Activated CD8-positive, alpha-beta memory T cell treated with anti-CD3 and anti-CD28 coated beads for 48 hours (primary cell): ENCODE measurements at places on chromosomes 6 and 20.

- DNase-seq = no peak
Measured at GRCh38 chr6:1418471-1419191, 29.3 kb downstream of the FOXF2 start.

DNA sequence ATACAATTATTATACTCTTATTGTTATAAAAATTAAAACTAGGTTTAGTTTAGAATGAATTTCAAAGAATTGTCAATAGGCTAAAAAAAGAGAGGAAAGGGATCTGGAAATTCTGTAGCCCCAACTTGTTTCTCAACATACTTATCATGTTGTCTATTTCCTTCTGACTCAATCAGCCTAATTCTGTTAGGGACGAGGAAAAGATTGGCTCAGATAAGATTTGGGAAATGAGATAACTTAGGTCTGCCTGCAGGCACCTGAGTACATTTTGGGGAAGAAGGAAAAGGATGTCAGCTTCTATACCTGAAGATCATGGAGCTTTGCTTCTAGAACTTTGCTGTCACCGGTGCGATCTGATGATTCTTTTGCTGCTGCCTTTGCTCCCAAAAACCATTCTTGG lies 238.8 kb downstream of the SYNE1 start:
- no peak for DNase-seq

GRCh38 chr6:41373919-41374617 lies 38.7 kb downstream of the NCR2 start:
- DNase-seq = no peak

- DNase-seq = no peak
Measured at GRCh38 chr6:155528982-155529453, 73.4 kb upstream of the NOX3 start.

GRCh38 chr20:48338717-48339116 lies 489.1 kb downstream of the PREX1 start:
- no peak for DNase-seq

DNA sequence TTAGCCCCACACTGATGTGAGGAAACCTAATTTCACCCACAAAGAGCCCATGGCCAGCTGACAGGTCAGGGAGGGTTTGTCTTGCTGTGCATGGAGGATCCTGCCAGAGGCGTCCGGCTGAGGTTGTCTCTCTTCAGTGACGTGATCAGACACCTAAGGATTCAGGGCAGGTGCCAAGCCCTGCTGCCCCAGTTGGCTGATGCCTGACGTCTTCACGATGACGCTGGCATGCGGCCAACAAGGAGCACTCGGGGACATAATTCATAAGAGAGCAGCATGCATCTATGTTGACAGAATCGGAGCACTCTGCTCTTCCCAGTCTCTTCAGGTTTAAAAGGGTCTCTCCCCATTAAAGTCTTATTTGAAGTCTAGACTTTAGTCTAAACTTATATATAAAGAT lies 47.8 kb downstream of the PSMB1 start:
- DNase-seq = no peak

GRCh38 chr6:13285705-13286104 lies 42.6 kb downstream of the TBC1D7 start:
- no peak for DNase-seq

- no peak for DNase-seq
Measured at GRCh38 chr6:41346441-41346840, 11.0 kb downstream of the NCR2 start.

DNA sequence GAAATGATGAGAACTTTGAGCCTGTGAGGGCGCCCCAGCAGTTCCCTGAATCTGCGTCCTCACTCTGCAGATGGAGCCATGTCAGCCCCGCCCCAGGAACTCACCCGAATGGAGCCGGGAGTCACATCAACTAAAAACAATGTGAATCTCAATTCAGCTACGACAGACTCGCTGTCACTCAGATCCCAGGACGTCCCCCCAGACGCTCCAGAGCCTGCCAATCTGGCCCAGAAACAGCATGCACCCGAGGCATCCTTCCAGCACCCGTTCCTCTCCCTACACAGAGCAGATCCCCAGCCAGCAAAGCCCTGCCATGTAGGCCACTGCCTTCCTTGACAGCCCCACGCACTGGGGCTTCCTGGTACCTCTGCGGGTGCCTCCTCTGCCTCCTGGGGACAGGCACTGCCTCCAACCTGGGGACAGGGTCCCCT lies 248.0 kb downstream of the TTLL2 start:
- no peak for DNase-seq

- peak; percentile 23 for DNase-seq
Measured at GRCh38 chr20:43955062-43955749, 40.6 kb downstream of the TOX2 start.

DNA sequence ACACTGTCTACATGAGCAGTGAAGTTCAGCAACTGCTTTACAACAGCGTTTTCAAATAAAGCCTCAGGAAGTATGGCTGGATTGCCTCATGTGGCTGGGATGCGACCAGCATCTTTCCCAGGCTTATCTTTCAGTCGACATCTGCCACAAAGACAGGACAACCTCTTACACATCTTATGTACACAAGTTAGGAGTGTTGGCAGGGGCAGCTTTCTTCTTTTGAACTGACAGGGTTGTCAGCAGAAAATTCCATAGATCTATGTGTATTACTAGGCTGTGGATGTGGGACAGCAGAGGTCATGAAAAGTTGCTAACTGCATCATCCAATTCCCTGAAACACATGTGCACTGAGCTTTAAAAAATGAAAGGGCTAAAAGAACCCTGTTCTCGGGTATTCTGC lies 48.1 kb downstream of the PLAGL1 start:
- DNase-seq = no peak

DNA sequence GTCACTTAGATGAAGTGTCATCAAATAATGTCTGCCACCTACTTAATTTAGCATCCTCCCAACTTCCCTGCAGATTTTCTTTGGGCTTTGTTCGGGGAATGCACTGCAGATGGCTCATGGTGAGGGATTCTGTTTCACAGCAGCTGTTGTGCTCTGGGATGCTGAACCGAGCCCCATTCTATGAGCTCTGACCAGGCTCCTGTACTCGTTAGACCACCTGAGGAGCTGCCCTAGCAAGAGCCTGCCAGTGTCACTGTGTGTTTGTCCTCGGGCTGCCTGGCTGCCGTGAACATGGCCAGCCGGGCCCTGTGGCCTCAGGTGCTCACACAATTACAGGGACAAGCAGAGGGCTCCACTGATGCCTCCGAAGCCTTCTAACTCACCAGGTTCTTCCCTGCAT lies 238.8 kb upstream of the ECI2 start:
- DNase-seq = no peak

GRCh38 chr6:20205722-20206161 lies 6.5 kb downstream of the MBOAT1 start:
- DNase-seq = no peak

DNA sequence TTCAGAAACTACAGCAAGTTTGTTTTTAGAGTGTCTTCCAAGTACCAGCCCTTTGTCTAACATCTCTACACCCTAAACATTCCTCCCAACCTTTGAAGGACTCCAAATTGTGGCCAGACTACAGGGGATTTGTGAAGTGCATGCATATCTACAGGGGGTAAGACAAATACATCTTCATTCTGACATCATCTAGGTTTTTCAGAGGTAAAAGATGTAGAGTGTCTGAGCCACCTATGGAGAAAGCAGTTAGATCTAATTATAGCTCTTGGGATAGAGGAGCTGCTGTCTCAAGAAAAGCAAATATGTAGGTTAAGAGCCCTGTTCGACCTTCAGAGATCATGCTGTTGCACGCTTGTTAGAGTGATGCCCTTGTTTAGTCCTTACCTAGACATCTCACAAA lies 617.7 kb upstream of the AGPAT4 start:
- DNase-seq = no peak

GRCh38 chr20:46253391-46253790 lies 54.9 kb downstream of the CDH22 start:
- DNase-seq = no peak

GRCh38 chr6:3913958-3914337 lies 64.8 kb downstream of the FAM50B start:
- no peak for DNase-seq

- no peak for DNase-seq
Measured at GRCh38 chr6:5592886-5593519, 331.7 kb downstream of the FARS2 start.

DNA sequence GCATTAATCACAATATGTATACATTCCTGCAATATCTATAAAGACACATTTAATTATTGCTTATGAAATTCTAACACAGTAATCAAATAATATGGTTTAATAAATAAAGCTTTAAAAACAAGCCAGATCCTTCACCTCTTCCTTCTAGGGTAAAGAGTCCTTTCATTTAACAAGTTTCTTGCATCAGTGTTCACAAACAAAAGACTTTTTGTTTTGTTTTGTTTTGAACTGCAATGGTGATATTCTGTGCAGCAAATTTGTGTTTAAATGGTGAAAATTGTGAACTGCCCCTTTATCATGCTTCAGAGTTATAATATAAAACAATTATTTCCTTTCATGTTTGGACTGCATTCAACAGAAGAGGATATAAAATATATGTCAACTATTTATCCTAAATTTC lies 177.3 kb downstream of the EPHA7 start:
- no peak for DNase-seq

- DNase-seq = no peak
Measured at GRCh38 chr6:14601490-14601889, 483.9 kb downstream of the CD83 start.

DNA sequence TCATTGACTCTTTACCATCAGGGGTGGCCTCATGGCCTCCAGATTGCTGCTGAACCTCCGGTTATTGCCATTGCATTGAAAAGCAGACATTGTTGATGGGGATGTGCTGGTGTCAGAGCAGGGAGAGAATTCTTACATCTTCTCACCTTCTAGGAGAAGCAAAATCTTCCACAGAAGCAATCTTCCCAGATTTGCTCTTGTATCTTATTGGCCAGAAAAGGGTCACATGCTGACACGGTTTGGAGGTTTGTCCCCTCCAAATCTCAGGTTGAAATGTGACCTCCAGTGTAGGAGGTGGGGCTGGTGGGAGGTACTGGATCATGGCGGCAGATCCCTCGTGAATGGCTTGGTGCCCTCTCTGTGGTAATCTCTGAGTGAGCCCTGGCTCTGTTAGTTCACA lies 10.7 kb downstream of the TP53RK start:
- DNase-seq = no peak

- no peak for DNase-seq
Measured at GRCh38 chr20:48771542-48771941, 56.3 kb downstream of the PREX1 start.

DNA sequence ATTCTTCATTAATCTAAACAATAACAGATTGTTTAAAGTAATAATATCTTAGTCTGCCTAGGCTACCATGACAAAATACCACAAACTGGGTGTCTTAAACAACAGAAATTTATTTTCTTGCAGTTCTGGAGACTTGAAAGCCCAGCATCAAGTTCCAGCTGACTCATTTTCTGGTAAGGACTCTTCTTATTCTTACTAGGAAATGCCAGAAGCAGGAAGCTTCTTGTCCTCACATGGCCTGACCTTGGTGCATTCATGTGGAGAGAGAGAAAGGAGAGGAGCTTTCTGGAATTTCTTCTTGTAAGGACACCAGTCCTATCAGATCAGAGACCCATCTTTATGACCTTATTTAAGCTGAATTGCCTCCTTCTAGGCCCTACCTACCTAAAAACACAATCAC lies 110.5 kb downstream of the ANKRD60 start:
- no peak for DNase-seq

GRCh38 chr20:3239026-3239866 lies at the start of gene SLC4A11:
TSS of gene SLC4A11 (minus strand) at chr20:3239190. CDS start at chr20:3239137, 53 bp downstream.
- DNase-seq = no peak

- no peak for DNase-seq
Measured at GRCh38 chr6:44255871-44256774, 1.2 kb downstream of the SLC35B2 start.

DNA sequence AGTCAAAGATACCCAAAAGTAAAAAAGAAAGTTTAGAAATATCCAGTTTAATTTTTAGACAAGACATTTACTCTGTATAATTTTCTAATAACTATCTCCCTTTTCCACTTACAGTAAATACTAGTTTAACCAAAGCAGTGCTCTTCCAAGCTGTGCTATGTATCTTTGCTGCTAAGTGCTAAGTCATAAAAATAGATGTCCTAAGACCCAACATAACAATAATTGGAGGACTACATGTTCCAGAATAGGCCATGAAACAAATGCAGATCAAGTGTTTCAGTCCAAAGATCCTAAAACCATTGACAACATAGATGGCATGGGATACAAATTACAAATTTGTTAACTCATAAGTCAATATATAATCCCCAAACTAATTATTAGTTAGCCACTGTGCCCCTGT lies 111.1 kb downstream of the FAM83B start:
- DNase-seq = no peak

DNA sequence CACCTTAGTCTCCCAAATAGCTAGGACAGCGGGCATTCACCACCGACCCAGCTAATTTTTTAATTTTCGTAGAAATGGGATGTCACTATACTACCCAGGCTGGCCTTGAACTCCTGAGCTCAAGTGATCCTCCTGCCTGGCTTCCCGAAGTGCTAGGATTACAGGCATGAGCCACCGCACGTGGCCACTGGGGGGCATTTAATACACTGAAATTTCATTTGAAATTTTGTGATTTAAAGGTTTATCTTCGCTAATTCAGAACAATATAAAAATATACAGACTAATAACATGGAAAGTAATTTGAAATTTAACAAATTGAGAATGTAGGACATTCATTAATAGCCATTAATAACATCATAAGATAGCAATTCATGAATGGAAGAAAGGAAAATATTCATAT lies 20.5 kb upstream of the TBC1D32 start:
- DNase-seq = no peak

- DNase-seq = no peak
Measured at GRCh38 chr20:33431797-33432381, 11.7 kb downstream of the SNTA1 start.

GRCh38 chr6:11614534-11615213 lies 77.1 kb downstream of the TMEM170B start:
- DNase-seq = no peak

GRCh38 chr6:87237804-87238203 lies 82.4 kb downstream of the ZNF292 start:
- no peak for DNase-seq

GRCh38 chr20:38239441-38239840 lies 21.1 kb downstream of the KIAA1755 start:
- DNase-seq = no peak

DNA sequence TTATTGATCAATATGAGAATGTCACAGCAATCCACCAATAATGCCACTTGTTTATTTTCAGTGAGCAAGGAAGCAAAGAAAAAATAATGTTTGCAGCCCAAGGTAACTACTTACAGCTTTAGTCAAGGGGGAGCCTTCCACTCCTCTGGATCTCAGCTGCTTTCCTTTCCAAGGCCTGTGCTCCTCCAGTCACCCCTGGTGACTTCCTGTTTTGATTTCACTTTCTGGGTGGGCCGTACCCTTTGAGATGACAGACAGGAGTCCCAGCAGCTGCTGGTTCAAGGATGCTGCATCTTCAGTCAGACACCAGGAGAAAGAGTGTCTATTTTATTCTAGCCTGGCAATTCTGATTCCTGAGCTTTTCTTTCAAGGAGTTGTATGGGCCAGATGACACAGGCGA lies 5.6 kb upstream of the VNN2 start:
- DNase-seq = no peak

GRCh38 chr20:50270569-50270968 lies 79.9 kb downstream of the CEBPB start:
- DNase-seq = no peak

GRCh38 chr6:44004136-44004535 lies 123.1 kb downstream of the MRPL14 start:
- DNase-seq = no peak
